ENCODE measurements at places on chromosomes 5 and 9.

GRCh38 chr5:14173377-14174229 lies 30.5 kb downstream of the TRIO start:
- no peak for DNase-seq

GRCh38 chr5:171986772-171987171 lies 19.7 kb downstream of the FBXW11 start:
- DNase-seq = no peak

DNA sequence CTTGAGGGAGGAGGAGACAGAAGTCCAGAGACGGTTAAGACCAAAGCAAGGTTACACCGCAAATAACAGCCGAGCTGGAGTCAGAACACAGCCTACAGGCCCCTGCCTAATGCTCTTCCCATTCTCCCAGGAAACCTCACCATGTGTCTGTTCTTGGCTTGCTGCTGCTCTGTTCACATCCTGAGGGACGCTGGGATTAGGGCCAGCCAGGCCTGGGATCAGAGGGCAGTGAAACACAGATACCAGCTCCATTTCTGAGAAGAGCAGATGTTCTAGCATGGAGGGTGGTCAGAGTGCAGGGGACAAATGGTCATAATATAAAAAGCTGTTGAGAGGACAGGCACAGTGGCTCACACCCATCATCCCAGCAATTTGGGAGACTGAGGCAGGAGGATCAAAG lies 124.8 kb upstream of the LARP1 start:
- no peak for DNase-seq

GRCh38 chr9:93659837-93660177 lies 83.4 kb downstream of the PHF2 start:
- no peak for DNase-seq

DNA sequence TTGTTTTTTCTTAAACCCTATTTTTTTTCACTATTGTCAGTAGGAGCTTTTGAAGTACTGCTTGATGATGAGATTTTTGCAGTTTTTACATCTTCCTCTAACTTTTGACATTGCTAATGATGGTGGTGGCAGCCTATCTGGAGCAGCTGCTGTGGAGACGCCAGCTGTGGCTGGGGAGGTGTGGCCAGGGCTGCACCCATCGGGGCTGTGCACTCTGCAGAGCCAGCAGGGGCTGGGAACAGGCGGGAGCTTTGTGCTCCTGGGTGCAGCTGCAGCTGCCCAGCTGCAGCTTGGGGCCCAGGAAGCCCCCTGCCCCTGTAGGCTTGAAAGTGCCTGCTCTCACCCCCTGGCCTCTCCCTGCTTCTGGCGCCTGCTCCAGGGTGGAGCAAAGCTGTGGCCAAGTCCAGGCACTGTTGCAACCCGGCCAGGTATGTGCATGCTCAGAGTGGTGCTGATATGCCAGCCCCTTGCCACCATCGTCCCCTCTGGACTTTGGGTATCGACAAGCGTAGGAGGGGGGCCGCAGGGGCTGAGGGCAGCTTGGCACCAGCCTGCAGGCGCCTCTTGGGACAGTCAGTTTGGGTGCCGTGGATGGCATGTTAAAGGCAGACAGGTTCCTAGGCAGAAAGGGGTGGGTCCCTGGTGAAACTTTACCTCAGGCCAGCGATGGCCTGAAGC lies 39.2 kb downstream of the FER start:
- DNase-seq = no peak

DNA sequence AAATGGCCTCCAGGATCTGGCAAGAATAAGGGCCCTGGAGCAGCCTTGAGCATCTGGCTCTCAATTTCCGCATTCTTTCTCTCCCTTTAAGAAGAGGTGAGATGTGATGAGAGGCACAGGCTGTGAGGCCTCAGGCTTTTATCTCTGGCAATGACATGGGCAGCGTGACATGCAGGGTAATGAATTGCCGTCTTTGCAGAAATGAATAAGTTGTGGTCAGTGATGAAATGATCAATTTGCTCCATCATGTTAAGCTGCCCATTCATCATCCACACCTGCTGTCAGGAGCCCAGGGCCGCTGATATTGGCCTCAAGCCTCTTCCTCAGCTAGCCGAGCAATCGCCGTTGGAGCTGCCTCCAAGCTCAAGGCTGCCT lies 265.3 kb downstream of the TRIM32 start:
- DNase-seq = no peak

- no peak for DNase-seq
Observed at GRCh38 chr5:34700078-34700452, 43.9 kb downstream of the RAI14 start.

GRCh38 chr9:12413986-12414385 lies 279.2 kb upstream of the TYRP1 start:
- no peak for DNase-seq

GRCh38 chr5:67010684-67011409 lies 185.8 kb downstream of the CD180 start:
- DNase-seq = no peak

GRCh38 chr5:98514215-98514614 lies 259.2 kb upstream of the RGMB start:
- no peak for DNase-seq

DNA sequence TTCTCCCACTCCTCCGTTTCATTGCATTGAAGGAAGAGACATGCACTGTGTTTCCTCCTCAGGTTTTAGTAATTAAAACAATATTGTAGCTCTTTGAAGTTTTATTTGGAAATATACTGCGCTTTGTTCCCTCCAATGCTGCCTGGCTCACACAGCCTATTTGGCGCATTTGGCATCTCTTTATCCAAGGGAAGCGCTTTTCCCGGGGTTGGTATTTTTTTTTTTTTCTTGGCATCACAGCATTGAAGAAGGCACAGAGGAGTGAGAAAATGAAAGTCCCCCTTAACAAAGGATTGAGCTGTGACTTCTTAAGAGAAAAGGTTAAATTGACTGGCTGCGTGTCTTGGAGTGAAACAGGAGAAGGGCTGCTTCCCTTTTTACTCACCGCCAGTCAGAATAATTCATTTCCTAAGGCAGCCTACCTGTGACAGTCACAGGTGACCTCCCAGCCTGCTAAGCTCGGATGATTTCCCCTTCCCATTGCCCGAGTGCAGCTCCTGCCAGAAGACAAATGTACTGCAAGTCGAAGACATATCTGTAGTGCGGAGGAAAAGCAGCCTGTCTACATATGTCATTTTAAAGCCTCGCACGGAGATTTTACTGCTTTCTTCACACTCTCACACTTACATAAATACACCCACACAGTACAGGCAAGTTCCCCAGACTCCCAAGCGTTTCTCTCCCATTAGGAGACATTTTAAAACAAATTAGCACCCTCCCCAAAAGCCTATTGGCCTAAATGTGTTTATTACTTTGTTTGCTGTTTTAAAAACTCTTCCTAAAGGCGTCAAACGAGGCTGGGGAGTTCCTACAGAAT lies 665.5 kb upstream of the ZNF608 start:
- no peak for DNase-seq

- no peak for DNase-seq
Observed at GRCh38 chr5:54610197-54610944, 92.8 kb downstream of the SNX18 start.

- DNase-seq = no peak
Observed at GRCh38 chr5:32595118-32595517, 9.8 kb downstream of the SUB1 start.

GRCh38 chr9:23423999-23424398 lies 402.0 kb downstream of the ELAVL2 start:
- DNase-seq = no peak

- DNase-seq = no peak
Observed at GRCh38 chr5:123000731-123001130, 35.8 kb downstream of the PPIC start.

DNA sequence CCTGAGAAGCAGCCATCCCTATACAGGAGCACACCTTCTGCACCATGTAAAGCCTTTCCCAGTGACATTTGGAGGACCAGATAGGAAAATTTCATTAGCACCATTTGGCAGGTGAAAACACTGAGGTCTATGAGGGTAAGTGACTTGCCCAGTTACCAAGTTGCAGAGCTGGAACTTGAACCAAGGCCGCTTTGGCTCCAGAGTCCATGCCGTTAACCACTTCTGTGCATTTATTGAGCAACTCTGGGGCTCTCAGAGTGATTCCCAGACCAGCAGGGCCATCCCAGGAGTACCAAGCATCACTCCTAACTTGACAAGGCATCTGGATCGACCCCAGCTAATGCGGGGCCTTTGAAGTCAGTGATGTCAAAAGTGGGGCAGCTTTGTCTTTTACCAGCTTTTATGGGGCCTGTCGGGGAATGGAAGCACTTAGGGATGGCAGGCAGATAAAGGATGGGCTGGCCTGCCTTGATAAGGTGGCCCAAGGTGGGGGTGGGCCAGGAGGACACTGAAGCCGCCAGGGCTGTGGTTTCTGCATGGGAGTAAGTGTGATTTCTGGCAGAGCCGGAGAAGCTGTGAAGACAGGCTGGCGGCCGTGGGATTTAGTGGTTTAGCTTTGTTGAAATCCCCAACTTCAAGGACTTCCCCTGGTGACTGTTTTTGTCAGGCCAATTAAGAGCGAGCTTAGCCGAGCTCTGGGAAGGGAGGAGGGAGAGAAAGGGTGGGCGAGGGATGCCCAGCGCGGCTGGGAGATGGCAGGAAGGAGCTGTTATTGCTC lies 127.3 kb downstream of the MACROH2A1 start:
- no peak for DNase-seq

- no peak for DNase-seq
Observed at GRCh38 chr5:36442352-36442751, 140.7 kb upstream of the RANBP3L start.

GRCh38 chr5:389197-389821 lies 53.7 kb upstream of the EXOC3 start:
- DNase-seq = no peak

All from CD4-positive, alpha-beta T cell (primary cell).